ENCODE measurements at places on chromosomes 2 and 18.

- no peak for ATAC-seq
These were observed 126.0 kb downstream of the ZNF532 start for GRCh38 chr18:58990720-58991119.

DNA sequence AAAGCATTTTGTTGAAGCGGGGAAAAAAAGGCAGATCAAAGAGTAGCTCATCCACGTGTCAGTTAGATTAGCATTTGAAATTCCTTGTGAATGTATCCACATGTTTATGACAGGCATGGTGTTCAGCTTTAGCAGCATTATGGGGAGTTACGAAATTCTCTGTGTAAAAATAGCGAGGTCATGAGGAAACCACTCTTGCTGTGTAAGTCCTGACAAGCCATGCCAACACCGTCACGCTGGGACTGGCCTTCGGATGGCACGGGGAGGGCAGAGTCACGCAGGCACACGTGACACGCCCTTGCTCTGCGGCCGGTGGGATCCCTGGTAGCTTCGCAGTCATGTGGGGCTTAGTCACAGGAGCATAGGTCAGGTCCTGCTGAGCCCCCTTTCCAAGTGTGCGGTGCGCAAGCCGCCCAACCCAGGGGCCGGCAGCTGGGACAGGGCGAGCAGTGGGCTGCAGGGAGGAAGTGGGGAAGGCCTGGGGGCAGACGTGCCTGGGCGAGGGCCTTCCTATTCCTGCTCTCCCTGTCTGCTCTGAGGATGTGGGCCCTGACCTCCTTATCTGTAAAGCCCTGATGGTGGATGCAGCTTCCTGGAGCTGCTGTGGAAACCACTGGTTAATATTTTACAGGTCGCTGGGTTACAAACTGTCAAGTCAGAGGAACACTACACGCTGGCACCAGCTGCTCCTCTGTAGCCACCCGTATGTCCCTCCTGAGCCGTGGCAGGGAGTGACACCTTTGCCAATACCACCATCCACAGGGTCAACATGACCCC lies 18.0 kb downstream of the MBP start:
- ATAC-seq, result peak; percentile 88

- ATAC-seq, result peak; percentile 88
These were observed at the start of gene IAH1 for GRCh38 chr2:9474361-9475057. TSS of gene IAH1 (plus strand) at chr2:9474551. CDS start at chr2:9474567, 16 bp downstream.

- no peak for ATAC-seq
These were observed 194.3 kb downstream of the LDLRAD4 start for GRCh38 chr18:13412901-13413300.

DNA sequence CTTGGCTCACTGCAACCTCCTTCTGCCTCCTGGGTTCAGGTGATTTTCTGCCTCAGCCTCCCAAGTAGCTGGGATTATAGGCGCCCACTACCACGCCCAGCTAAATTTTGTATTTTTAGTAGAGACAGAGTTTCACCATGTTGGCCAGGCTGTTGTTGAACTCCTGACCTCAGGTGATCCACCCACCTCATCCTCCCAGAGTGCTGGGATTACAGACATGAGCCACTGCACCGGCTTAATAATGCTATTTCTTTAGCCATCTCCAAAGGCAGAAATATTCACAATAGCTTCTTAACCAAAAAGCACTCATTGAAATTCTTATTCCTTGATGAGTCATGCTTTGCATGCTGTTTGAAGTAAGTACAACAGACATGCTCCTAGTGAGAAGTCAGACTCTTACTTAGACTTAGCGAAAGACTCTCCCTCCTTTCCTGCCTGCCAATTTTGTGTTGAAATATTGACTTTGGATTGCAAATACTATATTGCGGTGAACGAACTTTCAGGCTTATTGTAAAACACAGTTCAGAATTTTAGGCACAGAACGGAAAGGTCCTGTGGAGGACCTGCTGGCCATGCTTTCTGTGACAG lies 4.4 kb downstream of the ACTR3 start:
- ATAC-seq, result peak; percentile 11

GRCh38 chr18:68148863-68149262 lies 566.0 kb downstream of the TMX3 start:
- no peak for ATAC-seq

DNA sequence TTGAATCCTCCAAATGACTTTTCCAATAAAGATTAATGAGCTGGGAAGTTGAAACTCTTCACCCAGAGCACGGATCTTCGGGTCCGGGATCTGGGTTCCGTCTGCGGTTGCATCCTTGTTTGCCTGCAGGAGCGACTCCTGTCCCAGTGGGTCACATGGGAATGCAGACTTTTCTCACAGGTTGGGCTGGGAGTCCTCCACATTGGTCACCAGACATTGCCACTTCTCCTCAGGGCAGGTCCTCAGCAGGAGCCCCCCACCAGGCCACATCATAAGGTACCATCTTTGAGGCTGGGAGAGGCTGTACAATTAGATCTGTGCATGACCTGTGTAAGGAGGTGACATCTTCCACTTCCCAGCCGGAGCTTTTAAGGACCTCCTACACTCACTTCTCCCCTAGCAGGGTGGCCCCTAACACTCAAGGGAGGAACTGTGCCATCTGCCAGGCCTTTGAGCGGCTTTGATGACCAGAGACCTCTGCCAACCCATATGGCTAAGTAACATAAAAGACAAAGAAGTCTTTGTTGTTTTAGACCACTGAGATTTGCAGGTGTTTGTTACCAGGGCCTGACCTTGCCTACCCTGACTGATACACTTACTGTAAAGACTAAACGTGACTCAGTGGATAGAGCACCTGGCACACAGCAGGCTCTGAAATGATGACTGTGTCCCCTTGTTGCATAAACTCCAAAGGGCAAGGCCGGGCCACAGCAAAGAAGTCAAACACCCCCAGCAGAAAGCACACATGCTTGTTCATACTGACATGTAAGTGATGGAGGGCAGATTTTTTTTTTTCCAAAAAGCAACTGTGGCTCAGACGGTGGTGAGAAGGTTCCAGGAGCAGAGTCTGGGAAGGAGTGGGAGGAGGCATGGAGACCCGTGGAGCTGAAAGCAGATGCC lies 7.9 kb upstream of the TEX51 start:
- no peak for ATAC-seq

DNA sequence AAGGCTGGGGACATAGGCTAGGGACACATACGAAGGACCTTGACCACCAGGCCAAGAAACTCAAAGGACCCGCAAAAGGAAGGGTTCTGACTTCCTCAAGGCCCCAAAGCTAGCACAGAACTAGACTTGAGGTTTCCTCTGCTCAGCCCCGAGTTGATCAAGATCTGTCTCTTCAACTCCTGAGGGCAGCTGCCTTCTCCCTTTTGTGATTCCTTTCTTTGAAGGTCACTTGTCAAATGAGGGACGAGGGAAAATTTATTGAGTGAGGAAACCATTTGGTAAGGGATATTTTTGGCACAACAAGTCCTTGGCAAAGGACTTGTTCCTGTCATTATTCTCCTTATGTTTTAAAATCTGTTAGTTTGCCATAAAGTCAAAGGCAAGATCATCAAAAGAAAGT lies 12.3 kb upstream of the ROCK2 start:
- ATAC-seq, result no peak

DNA sequence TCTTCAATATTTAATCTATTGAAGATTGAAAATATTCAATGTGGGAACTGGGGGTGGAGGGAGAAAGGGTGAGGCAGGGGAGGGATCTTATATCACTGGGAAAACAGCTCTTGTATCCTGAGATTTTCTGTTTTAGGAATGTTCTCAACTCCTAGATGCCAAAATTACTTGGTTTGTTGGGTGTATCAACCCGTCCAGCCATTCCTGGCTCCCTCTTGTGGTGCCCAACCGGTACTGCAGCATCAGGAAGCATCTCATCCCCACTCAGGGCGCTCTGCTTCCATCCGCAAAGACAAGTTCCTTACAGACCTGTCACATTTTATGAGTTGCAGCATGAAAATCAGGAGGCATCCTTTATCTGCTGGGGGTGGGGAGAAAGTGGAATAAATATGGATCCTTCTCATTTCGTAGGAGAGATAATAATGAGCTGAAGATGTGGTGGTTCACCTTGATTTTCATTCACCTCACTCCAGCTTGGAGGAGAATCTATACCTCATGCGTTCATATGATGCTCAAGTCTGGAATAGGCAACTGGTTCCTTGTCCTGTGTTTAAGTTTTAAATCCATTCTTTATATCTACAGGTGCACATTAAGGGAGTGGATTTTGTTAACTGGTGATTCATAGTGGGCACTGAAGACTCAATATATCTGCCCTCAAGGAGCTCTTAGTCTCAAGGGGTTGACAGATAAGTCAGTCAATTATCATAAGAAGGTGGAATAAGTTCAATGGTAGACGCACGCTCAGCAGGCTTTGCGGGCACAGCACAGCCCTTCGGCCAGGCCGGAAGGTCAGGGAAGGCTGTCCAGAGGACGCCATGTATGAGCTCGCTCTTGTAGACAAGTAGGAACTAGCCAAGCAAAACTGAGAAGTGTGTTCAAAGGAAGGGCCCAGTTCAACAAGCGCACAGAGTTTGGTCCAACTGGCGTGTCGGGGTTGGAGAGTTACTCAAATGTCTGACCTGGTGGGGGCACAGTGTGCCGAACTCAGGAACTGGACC lies 127.3 kb downstream of the RNF144A start:
- peak; percentile 40 for ATAC-seq

GRCh38 chr2:201255408-201256033 lies 4.8 kb upstream of the CASP8 start:
- ATAC-seq, result peak; percentile 52

GRCh38 chr2:48767330-48767729 lies 11.8 kb upstream of the LHCGR start:
- no peak for ATAC-seq

DNA sequence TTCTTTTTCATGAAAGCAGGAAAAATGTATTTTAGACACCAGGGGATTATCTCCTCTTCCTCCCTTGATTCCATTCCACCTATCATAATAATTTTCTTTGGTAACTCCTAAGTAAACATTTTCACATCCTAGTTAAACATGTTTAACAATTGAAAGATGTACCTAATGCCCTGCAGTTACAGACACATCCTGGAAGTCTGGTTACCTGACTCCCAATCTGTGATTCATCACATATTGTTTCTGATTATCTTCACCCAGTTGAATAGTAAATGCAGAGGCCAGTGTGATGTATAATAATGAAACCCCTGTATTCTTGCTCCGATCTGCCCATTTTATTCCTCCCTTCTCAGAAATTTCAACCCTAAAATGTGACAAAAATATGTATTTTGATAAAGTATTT lies 1237.6 kb upstream of the LRRTM1 start:
- no peak for ATAC-seq

DNA sequence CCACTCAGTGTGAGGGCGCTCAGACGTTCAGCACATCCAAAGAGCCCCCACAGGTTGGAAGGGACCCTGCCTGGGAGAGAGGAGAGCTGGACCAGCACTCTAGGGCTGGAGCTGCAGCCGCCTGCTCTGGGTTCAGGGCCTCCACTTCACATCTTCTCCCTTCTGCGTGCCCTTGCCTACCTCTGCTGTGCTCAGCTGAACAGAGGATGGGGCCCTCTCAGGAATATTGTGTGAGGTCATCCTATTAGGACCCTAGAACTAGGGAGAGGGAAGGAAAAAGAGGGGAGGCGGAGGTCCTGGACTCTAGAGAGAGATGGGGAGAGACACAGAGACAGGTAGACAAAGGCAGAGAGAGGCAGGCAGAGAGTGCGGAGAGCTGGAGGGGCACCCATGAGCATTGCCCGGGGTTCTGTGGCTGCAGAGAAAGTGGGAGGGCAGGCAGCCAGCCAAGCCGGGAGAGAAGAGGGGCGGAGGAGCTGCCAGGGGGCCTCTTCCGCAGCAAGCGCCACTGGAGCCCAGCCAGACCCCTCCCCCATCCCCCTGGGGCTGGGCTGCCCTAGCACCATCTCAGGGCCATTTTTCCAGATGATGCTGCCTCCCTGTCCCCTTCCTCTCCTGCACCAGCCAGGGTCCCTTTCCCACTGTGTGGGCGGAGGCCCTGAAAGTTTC lies 8.3 kb upstream of the TNS1 start:
- ATAC-seq, result no peak

DNA sequence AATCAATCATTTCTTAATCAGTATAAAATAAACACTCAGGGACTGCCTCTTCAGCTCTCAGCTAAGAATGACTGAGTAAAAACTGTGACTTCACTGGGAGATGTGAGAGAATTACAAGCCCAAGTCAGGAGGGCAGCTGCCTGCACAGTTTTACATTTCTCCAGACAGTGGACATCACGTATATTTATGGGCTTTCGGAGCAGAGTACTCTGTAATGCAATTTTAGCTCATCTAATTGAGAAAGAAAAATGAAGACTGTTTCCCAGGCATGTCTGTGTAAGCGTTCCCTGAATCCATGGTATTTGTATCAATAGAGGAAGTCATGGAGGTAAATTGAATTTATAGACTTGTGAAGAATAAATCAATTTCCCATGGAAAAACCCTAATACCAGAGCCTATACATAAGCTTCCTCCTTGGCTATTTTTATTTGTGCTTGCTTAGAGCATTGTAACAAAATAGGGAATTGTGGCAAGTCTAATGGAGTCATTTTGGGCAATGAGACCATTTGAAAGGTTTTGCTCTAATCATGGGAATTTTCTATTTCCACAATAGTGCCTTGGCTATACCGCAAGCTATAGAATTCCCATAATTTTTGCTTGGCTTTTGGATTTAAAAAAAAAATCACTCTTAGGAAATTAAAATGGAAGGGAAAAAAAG lies 87.2 kb downstream of the SLC5A7 start:
- ATAC-seq, result peak; percentile 90

- no peak for ATAC-seq
These were observed 107.7 kb upstream of the MAP2 start for GRCh38 chr2:209316141-209316540.

DNA sequence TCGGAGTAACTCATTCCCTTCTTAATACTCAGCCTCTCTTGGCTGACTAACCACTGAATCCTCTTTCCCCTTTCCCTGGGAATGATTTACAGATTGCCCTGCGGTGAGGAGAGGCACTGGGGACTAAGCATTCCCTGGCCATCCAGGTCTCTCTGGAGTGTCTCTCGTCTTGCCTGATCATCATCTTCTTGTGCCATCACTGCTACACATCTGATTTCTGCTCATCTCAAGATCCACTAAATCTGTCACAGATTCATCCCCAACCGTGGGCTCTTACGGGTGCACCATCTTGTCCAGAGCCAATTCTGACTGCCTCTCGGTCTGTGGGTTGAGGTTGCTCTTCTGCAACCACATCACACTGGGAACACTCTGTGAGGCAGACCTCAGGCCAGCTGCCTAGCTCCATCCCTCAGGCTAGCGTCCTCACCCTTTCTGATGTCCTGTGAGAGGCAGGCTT lies 12.0 kb downstream of the SFTPB start:
- no peak for ATAC-seq

GRCh38 chr2:62136956-62137830 lies 58.7 kb upstream of the B3GNT2 start:
- ATAC-seq, result no peak

GRCh38 chr2:12442476-12442847 lies 274.3 kb upstream of the TRIB2 start:
- ATAC-seq, result peak; percentile 78

DNA sequence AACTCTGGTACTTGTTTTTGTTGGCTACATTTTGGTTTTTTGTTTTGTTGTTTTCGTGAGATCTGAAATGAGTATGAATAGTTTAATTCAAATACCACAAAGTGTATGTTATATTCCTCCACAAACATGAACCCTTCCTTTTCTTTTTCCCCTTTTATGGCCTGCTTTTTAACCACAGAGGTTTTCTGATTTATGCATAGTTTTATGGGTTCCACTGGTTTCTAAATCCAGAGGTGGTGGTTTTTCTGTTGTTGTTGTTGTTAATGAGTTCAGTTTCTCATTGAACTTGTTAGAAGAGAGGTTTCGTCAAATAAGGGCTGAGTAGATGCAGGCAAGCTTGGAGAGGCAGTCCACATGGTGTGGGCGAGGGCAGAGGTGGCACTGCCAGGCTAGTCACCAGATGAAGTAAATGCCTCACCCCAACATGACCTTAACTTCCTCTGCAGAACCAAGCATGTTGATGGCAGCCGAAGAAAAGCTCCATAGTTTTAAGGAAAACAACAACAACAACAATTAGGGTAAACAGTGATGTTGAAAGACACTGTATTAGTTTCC lies 72.5 kb downstream of the RIF1 start:
- ATAC-seq, result no peak

All from motor neuron (in vitro differentiated cells).